ENCODE measurements at places on chromosomes 6 and 20.

DNA sequence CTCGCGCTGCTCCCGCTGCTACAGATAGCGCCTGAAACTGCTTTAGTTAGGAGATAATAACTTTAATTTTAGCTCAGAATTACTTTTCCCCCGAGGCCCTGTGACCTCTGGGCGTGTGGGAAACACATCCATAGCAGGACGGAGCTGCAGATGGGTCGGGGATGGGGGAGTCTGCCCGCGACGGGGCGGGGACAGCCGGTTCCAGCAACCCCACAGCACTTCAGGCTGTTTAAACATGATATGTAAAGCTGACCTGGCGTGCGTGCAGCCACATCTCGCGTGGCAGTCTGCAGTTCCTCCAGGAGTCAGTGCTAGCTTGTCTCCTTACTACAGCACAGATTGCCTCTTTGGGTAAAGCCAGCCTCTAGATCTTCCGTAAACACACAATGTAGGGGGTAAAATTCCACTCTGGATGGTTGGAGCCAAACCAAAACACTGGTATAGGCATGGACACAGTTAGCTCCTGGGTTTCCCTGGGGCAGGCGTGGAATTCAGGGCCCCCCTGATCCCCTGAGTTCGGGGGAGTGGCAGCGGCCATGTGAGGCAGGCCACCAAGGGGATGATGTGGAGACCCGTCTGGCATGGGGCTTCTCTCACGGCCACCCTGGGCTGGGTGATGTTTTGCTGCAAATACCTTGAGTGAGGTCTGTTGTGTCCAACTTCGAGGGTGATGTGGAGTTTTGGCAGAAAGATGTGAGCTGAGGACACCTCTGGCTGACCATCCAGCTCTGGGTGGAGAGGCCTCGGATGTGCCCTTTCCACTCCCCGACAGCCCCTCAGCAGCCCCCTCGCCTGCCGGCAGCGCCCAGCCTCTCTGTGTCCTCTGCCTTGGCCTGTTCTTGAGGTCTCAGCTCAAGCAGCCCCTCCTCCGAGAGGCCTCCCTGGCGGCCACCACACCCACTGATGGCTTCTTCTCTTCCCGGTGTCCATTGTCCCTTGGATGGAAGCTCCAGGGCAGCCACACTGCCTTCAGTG is 214.5 kb downstream of the TAF4 start:
- DNase-seq = no peak

DNA sequence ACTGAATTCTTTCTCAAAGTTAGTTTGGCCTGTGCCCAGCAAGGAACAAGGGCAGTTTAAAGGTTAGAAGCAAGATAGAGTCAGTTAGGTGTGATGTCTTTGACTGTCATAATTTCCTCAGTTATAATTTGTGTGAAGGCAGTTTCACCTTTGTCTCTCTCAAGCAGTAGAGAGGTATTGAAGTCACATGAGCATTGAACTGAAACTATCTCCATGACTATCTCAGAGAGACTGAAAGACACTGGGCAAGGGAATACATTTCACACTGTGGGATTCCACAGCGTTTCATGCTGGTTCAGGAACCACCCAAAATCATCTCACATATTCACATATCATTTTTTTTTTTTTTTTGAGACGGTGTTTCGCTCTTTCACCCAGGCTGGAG is 366.1 kb downstream of the PREX1 start:
- no peak for DNase-seq

GRCh38 chr20:53901064-53901463 is 169.3 kb downstream of the BCAS1 start:
- peak; percentile 35 for DNase-seq

GRCh38 chr20:53412577-53413185 is 181.0 kb downstream of the ZNF217 start:
- DNase-seq = no peak

DNA sequence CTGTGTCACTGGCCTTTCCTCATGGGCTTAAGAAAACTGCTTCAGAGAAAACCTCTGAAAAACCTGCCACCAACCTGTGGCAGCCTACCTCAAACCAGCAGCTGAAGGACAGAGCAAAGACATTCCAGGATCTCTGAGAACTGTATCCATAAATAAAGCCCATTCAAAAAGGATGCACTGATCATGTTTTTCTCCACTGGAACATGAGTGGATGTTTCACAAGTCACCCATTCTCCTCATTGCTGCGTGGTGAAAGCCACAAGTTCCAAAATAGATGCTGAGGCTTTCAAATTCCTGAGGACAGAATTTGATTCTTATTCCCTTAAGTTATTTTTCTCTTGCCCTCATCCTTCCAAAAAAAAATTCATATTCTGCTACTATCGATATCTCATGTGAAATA is 280.6 kb downstream of the KHDC1L start:
- DNase-seq = no peak

- DNase-seq = no peak
These were observed 51.1 kb downstream of the MYO6 start for GRCh38 chr6:75800133-75800532.

GRCh38 chr20:63821811-63822210 is 9.3 kb downstream of the ZBTB46 start:
- no peak for DNase-seq

- no peak for DNase-seq
These were observed 15.0 kb downstream of the CCN2 start for GRCh38 chr6:131936156-131936555.
